ENCODE measurements at places on chromosomes 3 and 15.

- no peak for DNase-seq
Observed at GRCh38 chr3:193980905-193981304, 155.0 kb upstream of the HES1 start.

GRCh38 chr3:28835751-28836150 is 445.1 kb upstream of the RBMS3 start:
- no peak for DNase-seq

- DNase-seq: no peak
Observed at GRCh38 chr3:28215407-28215806, 26.0 kb upstream of the CMC1 start.

GRCh38 chr3:172596394-172596706 is 73.1 kb upstream of the TNFSF10 start:
- no peak for DNase-seq

DNA sequence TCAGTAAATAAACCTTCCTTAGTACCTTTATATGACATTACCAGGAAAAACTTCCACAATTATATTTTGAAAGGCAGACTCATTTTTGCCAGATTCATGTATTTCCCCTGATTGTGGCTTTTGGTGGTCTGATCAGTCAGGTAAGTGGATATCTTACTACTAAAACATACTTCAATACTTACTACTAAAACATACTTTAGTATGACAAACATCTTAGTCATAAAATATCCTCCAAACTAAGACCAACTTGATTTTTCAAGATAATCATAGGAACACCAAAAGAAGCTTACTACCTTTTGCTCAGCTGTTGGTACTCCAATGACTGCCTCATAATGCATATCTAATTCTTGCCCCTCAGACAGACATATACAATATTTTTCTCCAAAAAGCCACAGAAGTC is 9.3 kb downstream of the TJP1 start:
- DNase-seq: no peak

DNA sequence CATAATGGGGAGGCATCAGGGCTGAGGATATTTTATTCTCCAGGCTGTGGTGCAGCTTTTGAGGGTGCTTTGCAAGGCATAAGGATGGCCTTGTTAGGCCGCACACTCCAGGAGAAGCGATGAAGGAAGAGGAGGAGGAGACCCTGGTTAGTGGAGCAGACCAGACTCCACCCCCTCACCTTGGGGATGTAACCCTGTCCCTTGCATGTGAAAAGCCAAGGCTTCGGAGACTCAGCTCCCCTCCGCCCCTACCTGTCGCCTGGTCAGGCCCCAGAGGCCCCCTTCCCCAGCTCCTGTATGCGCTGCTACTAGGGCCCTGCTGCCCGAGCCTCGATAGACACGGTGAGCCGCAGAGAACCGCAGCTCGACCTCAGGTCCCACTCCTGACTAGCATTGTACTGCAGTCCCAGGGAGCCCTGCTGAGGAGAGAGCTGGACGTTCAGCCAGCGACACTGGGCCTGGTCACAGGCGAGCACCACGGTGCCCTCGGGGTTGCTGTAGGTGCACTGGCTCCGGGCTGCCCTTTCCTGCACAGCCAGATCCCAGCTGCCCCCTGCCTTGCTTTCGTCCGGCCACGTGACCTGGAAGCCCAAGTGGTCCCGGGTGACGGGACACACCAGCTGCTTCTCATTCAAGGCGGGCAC is 10.2 kb downstream of the CPN2 start:
- DNase-seq: no peak

DNA sequence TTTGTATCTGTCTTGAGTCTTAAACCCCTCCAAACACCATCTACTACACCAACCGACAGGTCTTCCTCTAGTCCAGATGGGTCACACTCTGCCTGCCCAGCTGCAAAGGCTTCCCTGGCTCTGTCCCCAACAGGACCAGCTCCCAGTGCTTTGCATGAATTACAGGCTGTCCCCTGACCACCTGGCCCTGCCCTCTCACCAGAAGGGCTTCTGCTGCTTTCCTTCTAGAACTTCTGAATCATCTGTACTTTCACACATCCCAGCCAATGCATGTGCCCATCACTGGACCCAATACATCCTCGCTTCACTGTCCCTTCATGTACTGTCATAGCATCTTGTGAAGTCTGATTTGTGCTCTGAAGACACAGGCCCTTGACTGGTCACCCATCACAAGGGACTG is 53.6 kb downstream of the HOMER2 start:
- no peak for DNase-seq

GRCh38 chr3:178518660-178519396 is 17.4 kb upstream of the KCNMB2 start:
- DNase-seq: no peak

DNA sequence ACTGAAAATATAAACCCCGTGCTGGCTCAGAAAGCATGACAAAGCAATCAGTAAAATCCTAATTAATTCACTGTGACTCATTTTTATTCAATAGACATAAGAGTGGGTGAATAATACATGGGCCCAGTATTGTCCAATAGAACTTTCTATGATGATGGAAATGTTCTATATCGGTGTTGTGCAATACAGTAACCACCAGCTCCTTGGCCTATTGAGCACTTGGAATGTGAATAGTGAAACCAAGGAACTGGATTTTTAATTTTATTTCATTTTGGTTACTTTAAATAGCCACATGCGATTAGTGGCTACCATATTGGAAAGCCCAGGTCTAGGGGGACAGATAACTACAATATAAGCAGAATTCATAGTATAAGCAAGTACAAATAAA is 69.8 kb upstream of the PPP2R3A start:
- no peak for DNase-seq

- no peak for DNase-seq
Observed at GRCh38 chr3:101142160-101142559, 148.9 kb upstream of the ABI3BP start.

GRCh38 chr15:50624616-50625168 is 61.9 kb downstream of the TRPM7 start:
- no peak for DNase-seq

DNA sequence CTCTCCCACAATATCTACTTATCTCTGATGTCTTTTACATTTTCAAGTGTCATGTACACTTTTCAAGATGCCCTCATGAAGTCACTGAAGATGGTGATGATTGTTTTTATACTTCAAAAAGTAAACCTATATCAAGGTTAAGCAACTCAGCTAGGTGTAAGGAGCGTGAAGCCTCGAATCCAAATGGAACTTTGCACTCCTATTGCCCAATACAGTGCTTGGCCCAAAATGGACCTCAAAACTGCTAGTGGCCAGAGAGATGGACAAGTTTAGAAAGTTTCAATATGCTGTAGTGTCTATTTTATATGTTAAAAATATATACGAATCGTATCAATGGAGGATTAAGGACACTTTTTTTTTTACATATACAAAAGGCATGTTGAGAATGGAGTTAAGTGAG is 167.7 kb downstream of the CHL1 start:
- no peak for DNase-seq

DNA sequence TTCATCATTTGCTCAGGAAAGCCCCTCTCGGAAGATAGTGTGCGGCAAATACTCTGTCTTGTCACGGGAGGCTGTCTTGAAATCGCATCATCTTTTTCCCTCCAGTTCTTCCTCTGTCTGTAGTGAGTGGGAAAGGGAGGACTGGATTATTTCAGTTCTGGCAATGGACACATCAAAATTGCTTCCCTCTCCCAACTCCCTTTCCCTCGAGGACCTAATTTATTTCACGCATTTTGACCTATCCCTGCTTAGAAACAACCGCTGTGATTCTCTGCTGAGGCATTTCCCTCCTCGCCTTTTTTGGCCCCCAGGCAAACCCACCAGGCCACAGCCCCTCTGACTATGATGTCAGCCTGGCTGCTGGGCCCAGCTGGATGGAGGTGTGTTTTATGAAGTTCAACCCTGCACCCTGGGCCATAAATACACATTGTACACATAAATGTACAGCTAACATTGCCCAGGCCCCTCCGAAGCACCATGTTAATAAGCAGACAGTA is 138.7 kb upstream of the LRTM1 start:
- DNase-seq: no peak

- no peak for DNase-seq
Observed at GRCh38 chr3:160210799-160211221, 14.4 kb upstream of the C3orf80 start.

GRCh38 chr3:65039754-65040210 is 352.0 kb upstream of the ADAMTS9 start:
- DNase-seq: no peak

DNA sequence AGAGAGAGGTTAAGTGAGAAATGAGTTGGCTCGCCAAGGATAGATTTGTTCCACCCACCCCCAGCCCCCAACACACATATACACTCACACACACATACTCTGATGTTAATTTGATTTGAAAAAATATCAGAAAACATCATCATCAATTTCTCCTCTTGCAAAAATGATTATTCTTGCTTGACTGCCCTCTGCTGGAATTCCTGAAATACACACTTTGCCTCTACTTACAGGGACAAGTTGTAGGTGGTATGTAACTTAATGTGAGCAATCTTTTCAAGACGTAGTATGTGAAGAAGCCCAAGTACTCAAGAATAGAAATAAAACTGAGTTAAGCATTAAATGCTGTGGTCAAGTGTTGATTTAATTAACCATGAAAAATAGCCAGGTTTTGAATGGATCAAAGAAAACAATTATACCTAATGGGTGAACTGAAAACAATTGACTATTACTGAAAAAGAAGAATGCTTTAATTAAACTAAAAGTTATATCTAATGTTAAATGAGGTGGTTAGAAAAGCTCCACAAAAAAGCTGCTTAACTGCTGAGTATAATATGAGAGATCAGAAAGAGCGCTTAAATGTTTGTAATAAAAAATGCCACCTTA is 46.6 kb upstream of the MDFIC2 start:
- DNase-seq: no peak

DNA sequence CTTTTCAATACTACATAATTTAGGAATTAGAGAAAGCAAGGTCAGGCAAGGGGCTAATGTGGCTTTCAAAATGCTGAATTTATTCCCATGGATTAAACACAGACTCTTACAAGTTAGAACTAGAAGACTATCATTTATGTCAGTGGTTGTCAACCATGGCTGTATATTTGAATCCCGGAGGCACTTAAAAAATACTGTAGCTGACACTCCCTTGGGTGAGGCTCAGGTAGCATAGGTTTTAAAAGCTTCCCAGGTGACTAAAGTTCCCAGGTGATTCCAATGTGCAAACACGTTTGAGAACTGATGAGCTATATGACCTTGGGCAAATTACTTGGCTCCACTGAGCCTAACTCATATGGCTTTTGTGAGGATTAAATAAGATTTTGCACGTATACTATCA is 29.6 kb downstream of the AAGAB start:
- DNase-seq: no peak

- no peak for DNase-seq
Observed at GRCh38 chr3:108528459-108529252, 18.3 kb upstream of the MYH15 start.

DNA sequence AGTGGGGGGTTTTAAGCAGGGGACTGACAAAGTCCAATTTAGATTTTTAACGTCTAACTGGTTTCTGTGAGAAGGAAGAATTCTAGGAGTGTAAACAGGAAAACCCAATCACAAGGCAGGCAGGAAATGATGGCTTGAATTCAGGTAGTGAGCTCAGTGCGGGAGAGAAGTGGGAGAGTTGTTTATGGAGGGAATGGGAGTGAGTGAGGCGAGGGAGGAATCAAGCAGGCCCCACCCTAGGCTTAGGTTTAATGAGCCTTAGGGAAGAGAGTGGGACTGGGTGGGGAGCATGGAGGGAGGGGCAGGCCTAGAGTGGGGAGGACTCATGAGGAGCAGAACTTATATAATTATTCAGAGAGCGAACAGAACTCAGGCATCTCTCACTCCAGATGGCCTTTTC is 17.9 kb downstream of the VIPR1 start:
- DNase-seq: no peak

GRCh38 chr3:7697548-7697947 is 804.1 kb upstream of the LMCD1 start:
- DNase-seq: no peak

GRCh38 chr3:112857526-112857925 is 10.9 kb upstream of the CD200R1L start:
- DNase-seq: no peak

DNA sequence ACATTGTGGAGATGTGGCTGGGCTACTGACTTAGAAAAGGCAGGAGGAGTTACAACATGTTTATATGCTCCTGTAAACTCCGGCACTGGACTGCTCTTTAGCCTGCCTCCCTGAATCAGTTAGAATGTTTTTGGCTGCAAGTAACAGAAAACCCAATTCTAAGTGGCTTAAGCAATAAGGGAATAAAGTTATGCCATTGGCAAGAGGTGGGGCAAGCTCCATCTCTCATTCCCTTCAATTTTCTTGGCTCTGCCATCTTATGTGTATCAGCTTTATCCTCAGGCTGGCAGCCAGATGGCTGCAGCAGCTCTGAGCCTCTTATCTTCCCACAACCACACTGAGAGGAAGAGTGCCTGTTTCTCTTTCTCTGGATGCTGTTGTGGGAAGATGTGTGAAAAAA is 22.4 kb upstream of the MEIS2 start:
- no peak for DNase-seq

GRCh38 chr15:89099968-89100367 is 11.7 kb downstream of the ABHD2 start:
- DNase-seq: no peak

DNA sequence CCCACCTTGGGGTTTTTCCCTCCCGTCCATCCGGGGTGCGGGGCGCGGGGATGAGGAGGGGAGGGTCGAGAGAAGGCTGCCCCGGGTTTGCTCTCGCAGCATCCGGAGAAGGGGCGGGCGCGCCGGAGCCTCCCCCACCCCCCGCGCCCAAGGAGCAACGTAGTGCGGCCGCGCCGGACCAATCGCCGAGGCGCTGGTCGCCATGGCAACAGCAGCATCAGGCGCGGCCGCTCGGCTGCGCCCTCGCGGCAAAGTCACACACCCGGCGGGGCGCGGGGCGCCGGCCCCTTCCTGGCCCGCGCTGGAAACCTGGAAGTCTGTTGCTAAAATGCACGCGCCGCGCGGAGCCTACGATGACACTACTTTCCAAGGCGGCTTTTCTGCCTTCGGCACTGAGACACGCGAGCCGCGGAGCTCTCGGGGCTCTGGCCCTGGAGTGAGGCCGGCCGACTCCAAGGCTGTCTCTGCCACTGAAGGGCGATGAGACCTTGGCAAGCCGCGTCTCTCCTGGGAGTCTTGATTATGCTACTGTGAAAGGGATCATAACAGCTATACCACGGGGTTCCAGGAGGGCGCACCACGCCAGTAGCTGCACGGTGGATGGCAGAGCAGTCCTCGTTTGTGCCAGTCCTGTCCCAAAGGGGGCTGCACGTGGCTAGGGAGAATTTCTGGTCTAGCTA is at the start of gene IQSEC1:
TSS of gene IQSEC1 (minus strand) at position 104 of the 680 bp plus-strand sequence. CDS start 415 bp downstream, outside the sequence.
- DNase-seq: peak; percentile 68

DNA sequence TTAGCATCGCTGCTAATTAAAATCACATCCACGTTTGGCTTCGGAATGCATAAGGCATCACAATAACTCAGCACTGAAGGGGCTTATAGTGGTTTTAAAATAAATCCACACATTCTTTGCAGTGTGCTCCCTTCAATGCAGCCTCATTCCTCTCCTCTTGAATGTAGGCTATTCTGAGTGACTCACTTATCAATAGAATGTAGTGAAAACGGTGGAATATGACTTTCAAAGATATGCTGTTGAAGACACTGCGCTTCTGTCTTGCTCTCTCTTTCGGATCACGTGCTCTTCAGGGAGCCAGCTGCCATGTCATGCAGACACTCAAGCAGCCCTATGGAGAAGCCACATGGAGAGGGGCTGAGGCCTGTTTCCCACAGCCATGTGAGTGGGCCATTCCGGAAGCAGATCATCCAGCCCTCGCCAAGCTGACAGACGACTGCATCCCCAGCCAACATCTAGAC is 87.4 kb downstream of the CRYGS start:
- no peak for DNase-seq

- DNase-seq: no peak
Observed at GRCh38 chr15:65939901-65940617, 70.8 kb downstream of the RAB11A start.

Data from activated T-cell treated with anti-CD3 and anti-CD28 coated beads, Interleukin-2, amount 50 U/mL, for 1 hour (primary cell).